Fibroblast of villous mesenchyme (primary cell): ENCODE measurements at places on chromosomes 1 and 21. TPM values are rescaled to one million over a fixed set of nuclear protein-coding genes. Genes with fewer than 3 reads are reported as not detected.

- peak; percentile 48 for DNase-seq
These were observed 466 bp downstream of the VPS26C start for GRCh38 chr21:37266515-37267221.

DNA sequence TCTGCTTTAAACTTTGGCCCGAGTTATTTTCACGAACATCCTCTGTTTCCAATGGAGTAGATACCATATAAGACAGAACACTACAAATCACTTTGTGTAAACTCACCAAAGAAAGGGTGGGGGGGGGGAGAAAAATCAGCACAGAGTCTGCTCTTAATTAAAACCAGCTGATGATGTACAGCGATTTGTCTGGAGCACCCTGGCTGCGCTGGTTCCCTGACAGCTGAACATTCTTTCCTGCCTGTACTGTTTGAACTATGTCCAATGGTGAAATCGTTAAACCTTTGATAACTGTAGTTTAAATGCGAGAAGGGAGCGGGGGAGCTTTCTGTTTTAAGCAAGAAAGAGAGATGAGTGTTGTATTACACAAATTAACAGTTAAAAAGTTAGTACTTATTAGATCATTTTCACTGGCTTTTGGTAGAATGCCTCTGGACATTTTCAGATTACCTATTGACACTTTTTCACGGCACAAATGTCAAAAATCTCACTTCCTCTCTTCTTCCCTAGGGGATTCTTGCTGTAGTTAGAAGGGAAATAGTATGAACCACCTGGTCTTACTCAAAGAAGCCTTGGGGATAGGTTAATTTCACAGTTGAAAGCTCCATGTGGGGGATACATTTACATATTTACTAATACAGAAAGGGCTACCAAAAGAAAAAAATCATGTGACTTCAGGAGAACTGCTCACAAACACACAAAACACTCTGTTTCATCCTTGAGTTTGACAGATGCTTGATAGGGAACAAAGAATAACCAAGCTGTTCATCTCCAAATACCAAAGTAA is 140.2 kb upstream of the RUNX1 start:
- peak; percentile 96 for DNase-seq

- no peak for DNase-seq
These were observed 25.0 kb upstream of the BCL9 start for GRCh38 chr1:147516157-147516917.

DNA sequence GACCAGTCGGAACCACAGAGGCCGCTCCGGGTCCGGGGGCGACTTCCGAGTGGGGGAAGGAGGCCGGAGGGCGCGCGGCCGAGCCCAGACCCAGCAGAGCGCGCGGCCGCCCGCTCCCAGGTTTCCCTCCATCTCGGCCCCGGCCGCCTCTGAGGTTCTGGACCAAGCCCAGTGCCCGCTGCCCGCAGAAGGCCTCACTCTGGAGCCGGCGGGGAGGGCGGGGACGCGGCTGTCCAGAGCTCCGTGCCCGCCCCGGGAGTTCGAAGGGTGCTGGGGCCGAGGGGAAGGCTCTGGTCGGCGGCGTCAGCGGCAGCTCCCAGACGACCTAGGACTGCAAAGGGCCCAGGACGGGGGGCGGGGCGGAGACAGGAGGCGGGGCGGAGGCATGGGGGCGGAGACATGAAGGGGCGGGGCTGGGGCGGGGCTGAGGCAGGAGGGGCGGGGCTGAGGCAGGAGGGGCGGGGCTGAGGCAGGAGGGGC is 48.0 kb upstream of the SLC19A1 start:
- peak; percentile 70 for DNase-seq

DNA sequence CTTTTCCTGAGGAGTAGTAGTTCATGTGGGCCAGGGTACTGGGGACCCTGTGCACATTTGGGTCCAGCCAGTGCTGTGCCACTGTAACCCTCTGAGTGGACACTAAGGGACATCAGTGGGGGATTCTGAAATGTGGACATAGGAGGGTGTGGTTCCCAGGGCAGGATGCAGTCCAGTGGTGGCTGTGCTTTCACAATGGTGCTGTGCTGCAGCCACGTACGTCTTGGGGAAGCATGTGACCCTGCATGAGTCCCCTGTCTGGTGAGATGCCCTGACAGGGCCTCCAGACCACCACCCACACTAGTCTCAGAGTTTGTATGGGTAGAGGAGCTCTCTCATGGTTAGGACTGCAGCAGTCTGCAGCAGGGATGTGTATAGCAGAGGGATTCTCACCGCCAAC is 37.8 kb upstream of the WNT2B start:
- DNase-seq, result no peak

DNA sequence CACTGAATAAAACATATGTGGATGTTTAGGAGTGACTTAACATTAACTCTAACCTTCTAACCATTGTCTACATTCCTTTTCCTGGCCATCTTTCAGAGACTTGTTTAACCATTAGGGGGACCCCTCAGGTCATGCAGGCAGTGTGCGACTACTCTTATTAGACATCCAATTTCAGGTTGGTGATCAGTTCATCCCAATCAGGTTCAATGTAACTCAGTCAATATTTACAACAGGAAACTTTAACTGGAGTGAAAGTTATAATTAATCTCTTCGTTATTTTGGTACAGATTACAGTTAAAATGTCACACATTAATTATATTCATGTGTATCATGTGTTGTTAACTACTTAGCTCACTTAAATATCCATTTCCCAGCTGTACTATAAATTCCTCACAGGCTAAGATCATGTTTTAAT is 68.8 kb upstream of the RGS1 start:
- peak; percentile 49 for DNase-seq

BLACAT1 gene
- total RNA-seq, result not detected in 2 replicates
